ENCODE measurements at places on chromosomes 3 and 15.
A peak's percentile ranks its signal among the peaks of the same experiment; 100 is the strongest.

DNA sequence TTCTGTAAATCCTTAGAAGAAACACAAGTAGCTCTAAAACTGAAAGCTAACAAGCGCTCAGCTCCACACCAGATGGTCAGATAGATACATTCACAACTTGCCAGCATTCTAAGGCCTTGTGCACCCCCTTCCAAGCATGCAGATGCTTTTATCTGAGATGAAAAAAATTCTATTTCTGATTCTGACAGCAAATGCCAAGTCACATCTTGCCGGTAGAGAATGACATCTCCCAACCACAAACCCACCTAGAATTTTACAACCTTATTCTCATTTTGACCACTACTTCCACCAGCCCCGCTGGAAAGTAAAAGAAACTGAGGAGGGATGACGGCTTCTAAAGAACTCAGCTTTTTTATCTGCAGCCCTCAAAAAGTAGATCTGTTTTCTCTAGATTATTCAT lies 57.7 kb downstream of the SUMF1 start:
- H3K36me3 ChIP-seq = peaks cover 9% of the 10 kb centered on the region
- no peak overlapping the region for H3K4me3 ChIP-seq
- no peak for DNase-seq
- no peaks in the 10 kb centered on the region for H3K27me3 ChIP-seq
- peaks cover 17% of the 10 kb centered on the region for H3K4me1 ChIP-seq
- H3K27ac ChIP-seq = no peak overlapping the region

GRCh38 chr15:39804026-39804425 lies 21.4 kb upstream of the FSIP1 start:
- no peaks in the 10 kb centered on the region for H3K36me3 ChIP-seq
- H3K27ac ChIP-seq = no peak overlapping the region
- no peaks in the 10 kb centered on the region for H3K27me3 ChIP-seq
- DNase-seq = no peak

DNA sequence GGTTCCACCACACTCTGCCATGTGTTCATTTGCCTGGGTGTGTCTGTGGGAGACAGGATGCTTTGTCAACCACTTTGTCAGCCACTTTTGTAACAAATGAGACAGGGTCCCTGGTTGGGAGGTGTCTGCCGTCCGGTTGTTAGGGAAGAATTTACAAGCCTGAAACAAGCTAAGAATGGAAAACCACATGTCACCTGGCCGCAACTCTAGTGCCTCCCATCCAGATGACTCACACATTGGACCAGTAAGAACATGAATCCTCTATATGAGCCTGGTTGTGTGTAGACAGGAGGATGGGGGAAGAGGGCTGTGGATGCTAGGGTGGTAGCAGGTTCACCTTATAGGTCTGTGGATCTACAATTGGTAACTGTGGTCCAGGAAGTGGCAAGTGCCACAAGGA lies 335.3 kb downstream of the CLSTN2 start:
- no peaks in the 10 kb centered on the region for H3K4me1 ChIP-seq
- no peaks in the 10 kb centered on the region for H3K36me3 ChIP-seq
- peaks cover 26% of the 10 kb centered on the region for H3K27me3 ChIP-seq
- no peak for DNase-seq
- no peak overlapping the region for H3K27ac ChIP-seq
- no peak overlapping the region for H3K4me3 ChIP-seq

- DNase-seq = no peak
- H3K27ac ChIP-seq = no peak overlapping the region
- peaks cover 22% of the 10 kb centered on the region for H3K27me3 ChIP-seq
- no peak overlapping the region for H3K4me3 ChIP-seq
- no peaks in the 10 kb centered on the region for H3K36me3 ChIP-seq
- no peaks in the 10 kb centered on the region for H3K4me1 ChIP-seq
Observed at GRCh38 chr3:59517388-59517787, 467.6 kb upstream of the CFAP20DC start.

DNA sequence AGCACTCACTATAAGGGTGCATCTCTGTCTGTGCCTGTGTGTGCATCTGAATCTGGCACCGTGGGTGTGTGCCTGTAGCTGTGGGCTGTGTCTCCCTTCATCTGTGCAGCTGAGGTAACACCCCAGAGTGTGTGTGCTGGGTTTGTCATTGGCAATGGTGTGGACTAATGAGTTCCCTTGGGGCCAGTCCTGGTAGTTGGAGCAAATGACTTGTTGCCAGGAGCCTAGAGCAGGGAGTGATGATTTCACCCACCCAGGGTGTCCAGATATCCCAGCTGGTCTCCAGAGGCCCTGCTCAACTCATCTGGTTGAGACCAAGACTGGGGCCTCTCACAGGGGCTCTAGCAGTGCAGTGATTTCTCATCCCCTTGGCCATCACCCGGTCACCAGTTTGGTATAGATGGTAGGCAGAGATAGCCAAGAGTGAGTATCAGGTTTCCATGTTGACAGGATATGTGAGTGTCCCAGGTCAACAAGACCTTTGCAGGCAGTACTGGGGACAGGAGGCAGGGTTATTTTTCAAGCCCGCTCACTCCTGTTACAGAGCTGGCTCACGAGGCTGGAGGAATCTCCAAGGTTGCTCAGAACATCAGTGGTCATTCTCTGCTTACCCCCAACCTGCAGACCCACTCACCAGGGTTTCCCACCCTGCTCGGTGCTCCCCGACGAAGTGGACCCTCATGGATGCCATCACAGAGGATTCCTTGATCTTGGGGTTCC lies 4.1 kb upstream of the HDAC11 start:
- DNase-seq = no peak
- H3K27ac ChIP-seq = no peak overlapping the region
- H3K36me3 ChIP-seq = no peaks in the 10 kb centered on the region
- H3K4me3 ChIP-seq = no peak overlapping the region
- no peaks in the 10 kb centered on the region for H3K27me3 ChIP-seq
- H3K4me1 ChIP-seq = peaks cover 27% of the 10 kb centered on the region

GRCh38 chr3:100374521-100374920 lies 26.4 kb downstream of the TOMM70 start:
- peak overlapping the region; percentile 25 for H3K27ac ChIP-seq
- no peak overlapping the region for H3K4me3 ChIP-seq
- H3K36me3 ChIP-seq = peaks cover 18% of the 10 kb centered on the region
- no peaks in the 10 kb centered on the region for H3K4me1 ChIP-seq
- H3K27me3 ChIP-seq = no peaks in the 10 kb centered on the region

GRCh38 chr15:52134502-52135144 lies 22.0 kb upstream of the BCL2L10 start:
- H3K27ac ChIP-seq = no peak overlapping the region
- H3K4me1 ChIP-seq = peaks cover under 1% of the 10 kb centered on the region
- H3K4me3 ChIP-seq = no peak overlapping the region
- DNase-seq = no peak
- peaks cover 13% of the 10 kb centered on the region for H3K36me3 ChIP-seq

DNA sequence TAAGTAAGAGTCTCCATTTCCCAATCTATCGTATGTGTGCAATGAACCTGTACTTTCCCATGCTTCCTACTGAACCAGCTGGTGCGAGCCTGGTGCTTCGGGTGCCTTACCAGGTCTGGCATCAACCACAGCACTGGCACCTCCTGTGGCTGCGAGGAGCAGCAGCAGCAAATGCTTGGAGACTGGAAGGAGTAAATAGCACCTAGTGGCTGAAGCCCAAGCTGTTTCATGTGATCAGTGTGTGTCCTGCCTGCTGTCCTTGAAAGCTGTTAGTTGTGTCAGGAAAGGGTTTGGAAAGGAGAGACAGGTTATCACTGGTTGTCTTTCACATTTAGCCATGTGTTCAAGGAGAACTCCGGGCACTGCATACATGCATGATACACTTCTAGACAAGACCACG lies 31.8 kb downstream of the PCOLCE2 start:
- DNase-seq = no peak
- no peak overlapping the region for H3K27ac ChIP-seq
- peaks cover 3% of the 10 kb centered on the region for H3K27me3 ChIP-seq
- H3K4me1 ChIP-seq = peaks cover 11% of the 10 kb centered on the region

- H3K4me3 ChIP-seq = no peak overlapping the region
- peaks cover 34% of the 10 kb centered on the region for H3K4me1 ChIP-seq
- H3K36me3 ChIP-seq = no peaks in the 10 kb centered on the region
- no peak for DNase-seq
- H3K27ac ChIP-seq = no peak overlapping the region
Observed at GRCh38 chr15:101066501-101067408, 147.6 kb downstream of the LRRK1 start.

DNA sequence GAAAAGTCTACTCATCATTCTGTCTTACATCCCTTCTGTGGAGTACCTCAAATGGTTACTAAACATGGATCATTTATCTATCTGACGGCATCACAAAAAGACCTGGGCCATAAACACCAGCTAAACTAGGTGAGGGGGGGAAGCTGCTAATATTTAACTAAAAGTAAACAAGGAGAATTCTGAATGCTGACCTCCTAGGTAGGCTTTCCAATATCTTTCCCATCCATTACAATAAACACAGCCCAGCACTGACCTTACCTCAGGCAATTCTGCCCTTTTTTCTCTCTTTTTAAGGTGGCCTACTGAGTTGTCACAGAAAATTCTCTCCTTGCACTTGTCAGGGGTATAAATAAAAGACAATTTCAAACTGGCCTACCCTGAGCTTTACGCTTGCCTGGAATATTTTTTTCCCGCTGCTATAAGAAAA lies 33.1 kb downstream of the USF3 start:
- H3K27me3 ChIP-seq = no peaks in the 10 kb centered on the region
- no peak for DNase-seq
- H3K4me1 ChIP-seq = no peaks in the 10 kb centered on the region
- peaks cover 34% of the 10 kb centered on the region for H3K36me3 ChIP-seq
- no peak overlapping the region for H3K4me3 ChIP-seq
- H3K27ac ChIP-seq = no peak overlapping the region

DNA sequence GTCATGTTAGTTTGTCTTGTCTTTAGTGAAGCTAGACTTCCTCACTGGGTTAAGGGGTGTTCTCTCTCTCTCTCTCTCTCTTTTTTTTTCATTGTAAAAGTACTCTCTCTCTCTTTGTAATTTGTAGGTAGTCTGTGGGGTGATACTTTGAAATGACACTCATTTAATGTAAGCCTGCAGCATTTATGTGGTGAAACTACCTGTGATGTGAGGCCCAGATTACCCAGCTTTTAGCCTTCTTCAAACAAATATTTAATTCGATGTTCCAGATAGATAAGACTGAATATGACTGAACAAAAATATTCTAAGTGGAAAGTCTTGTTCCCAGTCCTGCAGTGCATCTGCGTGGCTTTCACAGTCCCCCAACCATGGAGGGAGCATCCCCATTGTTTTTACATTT lies 49.7 kb downstream of the SQOR start:
- peaks cover 3% of the 10 kb centered on the region for H3K27me3 ChIP-seq
- H3K4me1 ChIP-seq = no peaks in the 10 kb centered on the region
- H3K36me3 ChIP-seq = no peaks in the 10 kb centered on the region
- H3K4me3 ChIP-seq = no peak overlapping the region
- no peak overlapping the region for H3K27ac ChIP-seq
- DNase-seq = no peak

DNA sequence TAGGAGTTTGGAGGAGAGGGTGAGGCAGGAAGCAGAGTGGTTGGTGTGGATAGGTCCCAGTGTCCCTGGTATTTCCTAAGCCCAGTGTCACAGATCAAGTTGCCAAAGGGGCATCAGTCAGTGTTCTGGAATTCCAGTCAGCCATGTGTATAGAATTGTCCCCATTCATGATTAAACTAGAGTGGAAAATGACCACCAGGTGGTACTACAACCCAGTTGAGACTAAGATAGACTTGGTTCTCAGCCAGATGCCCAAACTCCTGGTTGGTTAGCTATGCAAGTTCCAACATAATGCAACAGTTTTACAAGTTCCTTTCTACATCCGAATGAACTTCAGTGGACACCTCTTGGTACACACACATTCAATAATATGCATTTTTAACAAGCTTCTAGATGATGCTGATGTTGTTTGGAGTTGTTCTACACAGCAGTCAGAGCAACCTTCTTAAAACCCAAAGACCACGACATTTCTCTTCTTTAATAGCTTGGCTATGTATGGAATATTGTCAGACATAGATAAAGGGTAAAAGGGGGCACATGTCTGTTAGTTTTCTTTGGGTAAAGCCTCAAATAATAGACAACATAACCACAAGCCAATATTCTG lies 8.4 kb upstream of the ATR start:
- no peak for DNase-seq
- no peaks in the 10 kb centered on the region for H3K4me1 ChIP-seq
- peaks cover 16% of the 10 kb centered on the region for H3K27me3 ChIP-seq
- no peaks in the 10 kb centered on the region for H3K36me3 ChIP-seq

DNA sequence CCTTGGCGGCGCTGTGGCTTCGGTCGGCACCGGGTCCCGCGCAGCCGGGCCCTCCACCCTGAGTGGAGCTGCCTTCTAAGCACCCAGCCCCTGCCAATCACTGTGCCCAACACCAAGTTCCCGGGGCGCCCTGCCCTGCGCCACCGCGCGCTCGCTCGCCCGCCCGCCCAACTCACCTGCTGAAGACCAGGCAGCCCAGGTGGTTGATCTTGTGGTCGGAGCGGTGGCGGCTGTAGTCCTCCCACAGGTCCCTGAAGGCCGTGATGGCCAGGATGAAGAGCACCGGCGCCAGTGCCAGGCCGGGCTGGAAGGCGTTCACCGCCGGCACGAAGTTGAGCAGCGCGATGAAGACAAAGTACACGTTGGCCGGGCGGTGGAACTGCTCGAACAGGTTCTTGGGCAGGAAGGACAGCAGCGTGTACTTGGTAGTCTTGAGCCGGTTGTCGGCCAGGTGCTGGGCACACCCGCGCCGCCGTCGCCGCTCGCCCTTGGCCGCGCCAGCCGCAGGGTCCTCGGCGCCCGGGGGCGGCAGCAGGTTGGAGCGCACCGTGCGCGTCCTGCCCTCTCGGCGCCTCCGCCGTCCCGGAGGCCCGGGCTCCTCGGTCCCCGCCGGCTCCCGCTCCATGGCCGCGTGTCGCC lies 536 bp downstream of the ATP10A start:
- H3K36me3 ChIP-seq = no peaks in the 10 kb centered on the region
- peak; percentile 49 for DNase-seq
- H3K27ac ChIP-seq = no peak overlapping the region
- peaks cover 5% of the 10 kb centered on the region for H3K4me1 ChIP-seq
- H3K27me3 ChIP-seq = peaks cover 91% of the 10 kb centered on the region

- no peak overlapping the region for H3K27ac ChIP-seq
- H3K4me3 ChIP-seq = no peak overlapping the region
- peaks cover 9% of the 10 kb centered on the region for H3K4me1 ChIP-seq
- H3K27me3 ChIP-seq = no peaks in the 10 kb centered on the region
Observed at GRCh38 chr3:96705895-96706294, 108.5 kb upstream of the EPHA6 start.

DNA sequence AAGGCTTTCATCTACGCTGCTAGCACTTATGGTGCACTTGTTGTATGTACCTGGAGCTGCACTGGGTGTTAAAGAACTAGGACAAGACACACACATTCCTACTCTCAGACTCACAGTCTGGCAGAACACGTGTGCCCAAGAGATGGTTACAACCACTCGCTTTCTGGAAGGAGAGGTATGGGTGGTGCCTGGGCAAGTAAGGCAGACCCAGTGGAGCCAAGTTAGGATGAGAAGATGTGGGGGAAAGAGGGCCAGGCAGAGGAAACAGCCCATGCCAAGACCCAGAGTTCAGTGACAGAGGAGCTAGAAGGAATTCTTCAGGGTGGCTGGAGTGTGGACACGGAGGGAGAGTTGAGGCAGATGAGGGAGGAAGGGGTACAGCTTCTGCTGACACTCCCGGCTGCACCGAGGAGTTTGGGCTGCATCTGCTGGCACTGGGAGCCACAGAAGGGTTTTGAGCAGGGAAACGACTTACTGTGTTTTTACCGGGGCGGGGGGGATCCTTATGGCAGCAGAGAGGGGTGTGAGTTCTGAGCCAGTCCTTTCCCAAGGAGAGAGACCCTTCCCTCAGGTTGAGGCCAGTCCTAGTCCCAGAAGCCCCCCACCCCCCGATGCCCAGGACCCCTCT lies 59.0 kb downstream of the GRIP2 start:
- peaks cover 28% of the 10 kb centered on the region for H3K36me3 ChIP-seq
- H3K27ac ChIP-seq = no peak overlapping the region

Data from mesothelial cell of epicardium (in vitro differentiated cells).